ENCODE measurements at places on chromosomes 13 and 19.

GRCh38 chr13:50898338-50898737, 11.3 kb upstream of the RNASEH2B start:
- DNase-seq: no peak

DNA sequence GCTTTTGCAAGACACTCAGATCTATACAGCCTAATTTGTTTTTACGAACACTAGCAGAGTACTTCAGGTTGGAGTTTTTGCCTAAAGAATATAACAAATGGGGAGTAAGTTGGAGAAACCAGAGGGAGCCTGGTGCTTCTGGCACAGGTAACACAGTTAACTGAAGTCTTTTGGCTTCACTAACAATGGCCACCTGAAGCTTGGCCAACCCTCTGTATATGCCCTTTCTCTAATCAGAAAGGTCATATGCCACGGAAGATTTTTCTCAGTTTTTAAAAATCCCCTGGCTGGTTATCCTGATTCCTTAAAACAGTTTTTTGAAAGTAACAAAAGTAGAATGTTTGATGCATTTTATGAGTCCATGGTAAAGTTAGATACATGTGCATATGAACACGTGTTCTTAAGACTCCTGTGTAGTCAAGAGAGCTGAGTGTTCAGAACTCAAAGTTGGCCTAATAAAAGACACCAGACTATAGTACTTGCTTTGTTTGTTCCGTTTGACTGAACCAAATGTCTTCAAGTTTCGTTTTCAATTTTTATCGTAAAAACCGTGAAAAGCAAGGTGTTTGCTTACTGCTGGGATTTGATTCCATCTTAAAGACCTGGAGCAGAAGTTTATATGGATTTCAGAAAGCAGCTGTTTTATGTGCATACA, 137.5 kb downstream of the KCNRG start:
- no peak for DNase-seq

DNA sequence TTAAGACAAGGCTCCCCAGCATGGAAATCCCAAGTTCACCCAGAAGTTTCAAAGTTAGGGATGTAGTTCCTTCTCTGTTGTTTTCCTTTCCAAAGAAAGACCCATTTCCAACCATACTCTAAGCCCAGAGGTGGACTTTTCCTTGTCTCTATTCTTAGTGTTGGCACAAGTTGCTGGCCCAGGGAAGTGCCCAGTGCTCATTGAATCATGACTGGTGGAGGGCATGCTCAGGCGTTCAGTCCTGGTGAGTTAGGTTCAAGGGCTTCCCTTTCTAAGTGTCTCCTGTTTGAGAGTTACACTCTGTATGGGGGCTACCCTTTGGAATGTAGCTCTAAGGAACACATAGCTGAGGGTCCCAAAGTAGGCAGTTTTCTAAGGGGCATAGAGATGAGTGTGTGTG, 389.5 kb downstream of the KCNRG start:
- no peak for DNase-seq

GRCh38 chr13:92403606-92404005, 823.0 kb upstream of the GPC6 start:
- DNase-seq: no peak

- no peak for DNase-seq
These were observed 953.4 kb upstream of the PRR20A start for GRCh38 chr13:56187331-56187730.

DNA sequence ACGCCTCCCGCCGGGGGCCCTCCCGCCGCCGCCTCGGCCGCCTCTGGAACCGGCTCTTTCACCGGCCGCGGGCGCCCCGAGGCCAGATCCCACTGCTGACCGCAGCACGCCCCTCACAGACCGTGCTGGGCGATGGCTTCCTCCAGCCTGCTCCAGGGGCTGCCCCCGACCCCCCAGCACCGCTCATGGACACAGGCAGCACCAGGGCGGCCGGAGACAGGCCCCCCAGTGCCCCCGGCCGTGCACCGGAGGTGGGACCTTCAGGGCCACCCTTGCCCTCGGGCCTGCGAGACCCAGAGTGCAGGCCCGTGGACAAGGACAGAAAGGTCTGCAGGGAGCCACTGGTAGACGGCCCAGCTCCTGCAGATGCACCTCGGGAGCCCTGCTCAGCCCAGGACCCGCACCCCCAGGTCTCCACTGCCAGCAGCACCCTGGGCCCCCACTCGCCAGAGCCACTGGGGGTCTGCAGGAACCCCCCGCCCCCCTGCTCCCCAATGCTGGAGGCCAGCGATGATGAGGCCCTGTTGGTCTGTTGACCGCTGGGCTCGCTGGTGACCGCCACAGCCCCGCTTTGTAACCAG, 13.0 kb downstream of the LRP3 start:
- no peak for DNase-seq

All from AG08396 (cell line).